ENCODE measurements at places on chromosomes 5 and 9.

GRCh38 chr9:100590481-100590880 lies 12.6 kb downstream of the CAVIN4 start:
- no peak for DNase-seq

DNA sequence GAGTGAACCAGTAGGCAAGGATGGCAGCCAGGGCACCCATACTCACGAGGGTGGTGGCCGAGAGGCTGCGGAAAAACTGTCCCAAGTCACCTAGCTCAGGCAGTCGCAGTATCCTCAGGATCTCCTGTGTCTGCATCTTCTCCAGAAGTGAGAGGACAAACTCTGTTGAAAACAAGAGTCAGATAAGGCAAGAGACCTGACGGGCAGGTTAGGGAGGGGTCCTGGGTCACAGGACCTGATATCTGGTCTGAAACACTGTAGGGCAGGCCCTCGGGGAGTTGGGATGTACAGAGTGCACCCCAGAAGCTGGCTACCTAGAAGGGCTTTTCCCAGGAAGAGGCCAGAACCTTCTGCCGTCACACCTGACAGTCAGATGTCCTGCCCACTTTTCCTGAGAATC lies 17.4 kb downstream of the ACSL6 start:
- DNase-seq: no peak

DNA sequence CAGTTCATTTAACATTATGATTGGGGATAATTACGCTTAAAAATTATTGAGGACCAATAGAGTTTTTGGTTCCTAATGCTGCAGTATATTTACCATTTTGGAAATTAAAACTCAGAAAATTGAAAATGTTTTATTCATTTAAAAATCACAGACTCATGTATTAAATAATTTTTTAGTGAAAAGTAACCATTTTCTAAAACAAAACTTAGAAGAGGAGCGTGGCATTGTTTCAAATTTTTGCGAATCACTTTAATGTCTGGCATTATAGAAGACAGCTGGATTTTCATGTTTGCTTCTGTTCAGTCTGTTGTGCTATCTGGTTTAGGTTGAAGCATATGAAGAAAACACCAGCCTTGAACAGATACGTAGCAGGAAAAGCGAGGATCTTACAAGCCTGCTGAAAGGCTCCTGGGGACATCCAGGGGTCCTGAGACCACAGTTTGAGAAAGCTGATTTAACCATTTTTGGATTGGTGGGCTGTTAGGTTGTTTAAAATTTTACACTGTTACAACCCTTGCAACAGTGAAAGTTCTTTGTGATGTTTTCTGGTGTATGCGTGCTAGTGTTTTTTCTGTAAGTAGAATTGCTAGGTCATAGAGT lies 1.6 kb downstream of the ZFYVE16 start:
- DNase-seq: no peak

- no peak for DNase-seq
Observed at GRCh38 chr9:93667006-93667405, 90.6 kb downstream of the PHF2 start.

DNA sequence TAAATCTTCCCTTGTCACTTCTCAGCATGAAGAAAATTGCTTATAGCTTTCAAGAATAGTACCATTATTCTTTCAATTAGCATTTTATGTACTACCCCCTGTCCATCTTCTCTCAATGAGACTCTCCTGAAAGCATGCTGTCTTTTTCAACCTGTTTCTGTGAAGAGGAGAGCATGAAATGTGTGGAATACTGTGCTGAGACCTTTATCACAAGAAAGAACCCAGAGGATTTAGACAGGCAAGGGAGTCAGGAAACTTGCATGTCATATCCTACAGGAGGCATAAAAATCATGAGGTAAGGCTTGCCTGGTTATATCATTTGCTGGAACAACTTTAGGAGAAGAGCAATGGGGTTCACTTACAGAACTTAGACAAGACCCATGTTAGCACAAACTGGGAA lies 56.7 kb upstream of the LPAR1 start:
- DNase-seq: no peak

DNA sequence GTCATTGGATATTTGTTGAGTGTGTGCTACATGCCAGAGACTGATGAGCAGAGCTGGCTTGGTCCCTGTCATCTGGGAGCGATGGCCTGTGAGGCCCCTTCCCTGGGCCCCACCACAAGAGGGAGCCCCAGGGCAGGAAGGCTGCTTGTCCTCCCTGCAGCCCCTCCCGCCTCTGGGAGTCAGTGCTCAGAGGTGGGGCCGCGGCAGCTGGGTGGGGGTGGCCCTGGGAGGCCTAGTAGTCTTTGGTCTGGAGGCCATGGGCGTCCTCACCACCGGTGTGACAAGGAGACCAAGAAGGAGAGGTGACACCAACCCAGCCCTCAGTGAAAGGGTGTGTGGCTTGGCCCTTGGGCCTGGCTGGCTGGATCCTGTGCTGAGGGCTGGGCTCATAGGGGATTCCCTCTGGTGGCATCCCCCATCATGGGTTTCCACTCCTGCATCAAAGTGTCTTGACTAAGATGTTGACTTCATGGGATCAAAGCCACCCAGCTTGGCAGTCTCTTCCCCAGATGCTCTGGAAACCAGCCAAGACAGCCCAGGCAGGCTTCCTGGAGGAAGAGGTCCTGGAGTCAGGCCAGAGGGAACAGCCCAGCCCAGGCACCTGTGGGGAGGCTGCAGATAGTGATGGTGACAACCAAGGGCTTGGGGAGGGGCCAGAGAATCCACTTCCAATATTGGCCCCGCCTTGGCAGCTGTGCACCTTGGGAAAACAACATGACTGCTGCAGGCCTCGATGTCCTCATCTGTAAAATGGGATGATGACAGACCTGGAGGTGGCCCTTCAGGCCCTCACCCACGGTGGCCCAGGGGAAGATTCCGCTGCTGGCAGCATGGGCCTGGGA lies 166.7 kb downstream of the GAPVD1 start:
- no peak for DNase-seq

GRCh38 chr9:131216806-131217205 lies 59.5 kb downstream of the FAM78A start:
- DNase-seq: no peak

DNA sequence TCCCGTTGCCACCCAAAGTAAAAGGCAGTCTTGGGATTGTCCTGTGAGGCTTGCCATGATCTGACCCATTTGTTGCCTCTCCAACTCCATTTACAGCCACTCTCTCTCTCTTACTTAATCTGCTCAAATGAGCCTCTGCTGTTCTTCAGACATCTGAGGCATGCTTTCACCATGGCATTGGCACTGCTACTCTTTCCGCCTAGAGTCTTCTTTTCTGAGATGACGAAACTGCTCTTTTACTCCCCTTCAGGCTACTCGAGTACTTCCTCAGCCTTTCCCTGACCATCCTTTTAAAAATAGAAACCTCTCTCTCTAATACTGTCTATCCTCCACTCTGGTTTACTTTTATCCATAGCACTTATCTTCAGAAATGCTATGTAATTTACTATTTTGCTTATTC lies 9.0 kb downstream of the FOCAD start:
- no peak for DNase-seq

DNA sequence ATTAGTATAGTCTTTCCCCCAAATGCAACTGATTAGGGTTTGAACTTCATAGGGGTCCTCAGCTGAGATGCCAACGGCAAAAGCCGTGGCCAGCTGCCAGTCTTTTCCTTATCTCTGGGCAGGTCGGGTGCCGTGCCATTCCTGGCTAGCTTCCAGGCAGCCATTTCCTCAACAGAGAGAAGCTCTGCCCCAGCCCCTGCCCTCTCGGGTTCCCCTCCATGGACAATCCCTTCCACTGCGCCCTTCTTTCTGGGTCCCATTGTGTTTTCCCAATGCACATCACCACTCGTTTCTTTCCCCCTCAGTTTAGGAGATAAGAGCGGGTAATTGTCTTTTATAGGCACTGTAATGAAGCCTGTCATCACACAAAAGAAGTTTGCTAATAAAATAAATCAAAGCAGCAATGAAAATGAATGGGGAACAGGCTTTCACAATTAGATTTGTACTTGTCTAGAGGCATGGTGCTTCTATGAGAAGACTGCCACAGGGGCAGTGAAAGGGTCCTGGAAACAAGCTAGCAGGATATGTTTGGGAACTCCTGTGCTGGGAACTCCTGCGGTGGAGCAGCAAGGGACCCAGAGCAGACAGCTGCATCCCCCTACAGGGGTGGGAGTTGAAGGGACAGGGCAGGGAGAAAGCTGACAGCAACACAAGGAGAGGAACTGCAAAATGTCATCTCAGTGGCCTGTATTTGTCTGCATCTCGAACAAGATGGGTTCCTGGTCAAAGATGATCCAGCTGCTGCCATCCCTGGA lies 48.0 kb upstream of the SAP30L start:
- DNase-seq: no peak

- DNase-seq: no peak
Observed at GRCh38 chr5:153086486-153086885, 404.0 kb upstream of the GRIA1 start.

DNA sequence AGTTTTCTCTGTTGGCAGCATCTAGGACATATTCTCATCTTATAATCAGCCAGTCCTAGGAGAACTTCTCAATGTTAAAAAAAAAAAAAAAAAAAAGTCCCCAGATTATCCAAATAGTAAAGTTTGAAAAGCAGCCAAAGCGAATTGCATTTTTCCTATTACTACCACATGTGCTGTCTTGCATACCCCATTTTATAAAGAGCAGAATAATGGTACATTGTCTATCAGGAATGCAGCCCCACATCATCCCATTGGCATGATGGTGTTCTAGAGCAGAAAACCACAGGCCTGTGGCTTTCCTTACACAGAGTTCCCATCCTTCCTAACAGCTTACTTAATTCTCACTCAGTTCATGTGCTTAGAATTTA lies 381.6 kb downstream of the TMEM38B start:
- no peak for DNase-seq

DNA sequence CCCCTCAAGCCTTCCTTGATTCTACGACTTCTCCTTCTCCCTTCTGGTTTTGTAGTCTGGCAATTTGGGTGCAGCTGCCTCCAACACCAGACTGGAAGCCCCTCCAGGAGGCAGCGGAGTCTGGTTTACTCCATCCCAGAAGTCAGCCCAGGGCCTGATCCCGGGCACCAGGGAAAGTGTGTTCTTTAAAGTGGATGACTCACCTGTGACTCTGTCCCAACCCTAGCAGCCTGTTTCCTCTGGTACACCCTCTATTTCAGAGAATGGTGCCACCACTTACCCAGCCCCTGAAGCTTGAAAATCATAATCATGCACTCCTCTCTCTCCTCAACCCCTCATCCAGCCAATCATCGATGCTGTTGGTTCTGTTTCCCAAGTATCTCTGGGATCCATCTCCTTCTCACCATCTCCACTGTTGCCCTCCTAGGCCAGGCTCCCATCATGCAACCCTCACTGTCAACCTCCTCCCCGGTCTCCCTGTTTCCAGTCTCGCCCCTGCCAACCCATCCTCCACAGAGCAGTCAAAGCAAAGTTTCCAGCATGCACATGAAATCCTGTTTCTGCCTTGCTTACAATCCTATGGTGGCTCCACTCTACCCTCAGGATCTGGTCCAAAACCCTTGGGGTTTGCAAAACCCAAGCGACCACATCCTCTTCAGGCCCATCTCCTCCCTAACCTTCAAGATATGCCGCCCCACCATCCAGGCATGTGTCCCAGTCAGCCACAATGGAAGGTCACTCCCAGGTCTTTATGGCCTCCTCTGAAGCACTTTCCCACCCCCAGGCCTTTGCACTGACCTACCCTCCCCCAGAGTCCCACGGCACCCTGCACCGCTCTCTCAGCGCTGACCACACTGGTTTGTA lies 10.5 kb downstream of the LHX6 start:
- no peak for DNase-seq

DNA sequence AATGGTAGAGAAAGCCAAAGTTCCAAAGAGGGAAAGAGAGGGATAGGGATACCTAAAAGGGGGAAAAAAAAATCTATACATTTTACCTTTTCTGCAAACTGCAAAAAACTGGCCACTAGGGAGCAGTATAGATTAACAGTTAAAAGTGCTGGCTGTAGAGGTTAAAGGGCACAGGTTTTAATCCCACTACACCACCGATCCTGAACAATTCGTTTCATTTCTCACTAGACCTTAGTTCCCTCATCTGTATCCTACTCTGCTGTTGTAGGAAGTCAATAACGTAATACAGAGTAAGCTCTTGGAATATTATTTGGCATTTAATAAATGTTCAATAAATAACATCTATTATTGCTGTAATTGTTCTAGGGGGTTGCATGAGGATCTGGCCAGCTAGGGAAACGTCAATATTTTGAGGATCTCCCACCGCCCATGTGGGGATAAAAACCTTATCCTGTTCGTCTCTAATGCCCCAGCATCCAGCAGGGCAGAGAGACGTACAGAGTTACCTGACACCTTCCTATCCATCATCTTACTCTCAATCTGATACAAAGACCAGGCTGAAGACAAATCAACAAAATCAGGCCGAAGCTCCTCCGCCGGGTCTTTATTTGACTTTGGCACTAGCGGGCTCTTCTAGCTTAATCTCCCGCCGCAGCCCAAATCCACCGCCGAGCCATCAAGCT lies 757 bp downstream of the CDC26 start:
- no peak for DNase-seq

- DNase-seq: no peak
Observed at GRCh38 chr5:150172145-150172544, 5.6 kb downstream of the CDX1 start.

GRCh38 chr9:78031444-78031892 lies at the start of gene GNAQ:
Gene GNAQ (minus strand): TSS chr9:78031811. CDS start chr9:78031235, 576 bp downstream.
- no peak for DNase-seq

- no peak for DNase-seq
Observed at GRCh38 chr9:105475302-105475701, 27.5 kb downstream of the FSD1L start.

DNA sequence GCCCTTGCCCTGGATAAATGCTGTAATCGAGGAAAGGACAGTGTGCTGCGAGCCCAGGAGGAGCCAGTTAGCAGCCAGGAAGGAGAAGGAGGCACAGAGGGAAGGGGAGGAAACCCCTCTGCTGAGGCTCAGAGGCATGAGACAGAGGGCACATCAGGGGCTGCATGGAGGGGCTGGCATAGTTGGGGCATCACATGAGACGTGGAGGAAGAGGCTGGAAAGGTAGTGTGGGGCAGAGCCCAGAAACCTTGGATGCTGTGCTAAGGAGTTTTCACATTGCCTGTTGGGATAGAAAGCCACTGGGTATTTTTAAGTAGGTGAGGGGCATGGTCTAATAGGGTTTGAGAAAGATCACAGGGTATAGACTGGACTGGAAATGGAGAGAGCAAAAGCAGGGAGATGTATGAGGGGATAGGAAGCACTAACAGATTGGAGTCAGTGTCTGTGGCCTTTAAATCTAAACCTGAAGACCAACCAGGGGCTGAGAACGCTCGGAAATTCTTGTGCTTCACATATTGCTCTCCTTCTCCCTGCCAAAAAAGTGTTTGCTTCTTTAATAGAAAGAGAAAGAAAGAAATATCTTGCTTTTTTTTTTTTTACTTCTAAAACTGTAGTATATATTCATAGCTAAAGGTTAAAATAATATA lies 33.0 kb upstream of the ANGPTL2 start:
- DNase-seq: no peak

DNA sequence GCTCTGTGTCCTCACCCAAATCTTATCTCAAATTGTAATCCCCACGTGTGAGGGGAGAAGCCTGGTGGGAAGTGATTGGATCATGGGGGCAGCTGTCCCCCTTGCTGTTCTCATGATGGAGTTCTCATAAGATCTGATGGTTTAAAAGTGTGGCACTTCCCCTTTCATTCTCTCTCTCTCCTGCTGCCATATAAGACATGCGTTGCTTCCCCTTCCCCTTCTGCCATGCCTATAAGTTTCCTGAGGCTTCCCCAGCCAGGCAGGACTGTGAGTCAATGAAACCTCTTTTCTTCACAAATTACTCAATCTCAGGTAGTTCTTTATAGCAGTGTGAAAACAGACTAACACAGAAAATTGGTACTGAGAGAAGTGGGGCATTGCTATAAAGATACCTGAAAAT lies 107.7 kb downstream of the DMAC1 start:
- DNase-seq: no peak

Measured in anterior cingulate cortex (tissue), 58 donors.